ENCODE measurements at places on chromosomes 2 and 18. TPM values are rescaled to one million over a fixed set of nuclear protein-coding genes. Genes with fewer than 3 reads are reported as not detected.

The PSMA8 gene
- total RNA-seq, result not detected

The PRADC1 gene
- total RNA-seq, result 24.4 TPM

- no peak for DNase-seq
Measured at GRCh38 chr18:31112804-31113203, 10.6 kb upstream of the DSC2 start.

The RAD51AP2 gene
- 0.30 TPM for total RNA-seq

GRCh38 chr2:202821206-202822160 lies 50.1 kb downstream of the ICA1L start:
- DNase-seq, result no peak

GRCh38 chr2:25402477-25402876 lies 60.8 kb upstream of the DNMT3A start:
- no peak for DNase-seq

GRCh38 chr2:44295633-44296359 lies 20.5 kb downstream of the SLC3A1 start:
- peak; percentile 49 for DNase-seq

DNA sequence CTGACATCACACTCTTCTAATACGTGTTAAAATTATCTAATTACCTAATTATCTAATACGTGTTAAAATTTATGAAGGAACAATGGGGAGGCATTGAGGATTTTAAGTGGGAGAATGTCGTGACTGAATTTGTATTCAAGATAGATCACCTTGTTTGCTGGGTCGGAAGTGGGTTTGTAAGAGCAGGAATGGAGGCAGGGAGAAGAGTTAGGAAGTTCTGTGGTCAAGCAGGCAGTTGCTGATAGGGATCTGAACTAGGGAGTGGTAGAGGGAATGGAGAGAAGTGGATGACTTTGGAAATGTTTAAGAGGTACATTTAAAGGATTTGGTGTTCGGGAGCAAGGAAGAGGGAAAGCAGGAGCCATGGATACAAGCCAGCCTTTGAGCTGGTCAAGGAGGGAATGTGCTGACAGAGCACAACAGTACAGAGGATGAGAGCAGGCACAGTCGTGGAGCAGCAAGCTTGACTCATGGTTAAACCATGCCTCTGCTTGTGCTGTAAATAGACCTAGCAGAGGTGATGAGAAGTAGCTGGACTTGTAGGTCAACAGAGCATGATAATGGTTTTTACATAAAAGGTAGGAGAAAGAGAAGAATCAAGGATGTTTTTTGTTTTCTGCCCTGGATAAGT lies 16.2 kb downstream of the IL18RAP start:
- DNase-seq, result no peak

The KCNE4 gene
- total RNA-seq, result 1.2 TPM

The CERKL gene
- not detected for total RNA-seq

The SERPINB3 gene
- not detected for total RNA-seq

- DNase-seq, result no peak
Measured at GRCh38 chr2:239215136-239215925, 185.5 kb downstream of the HDAC4 start.

DNA sequence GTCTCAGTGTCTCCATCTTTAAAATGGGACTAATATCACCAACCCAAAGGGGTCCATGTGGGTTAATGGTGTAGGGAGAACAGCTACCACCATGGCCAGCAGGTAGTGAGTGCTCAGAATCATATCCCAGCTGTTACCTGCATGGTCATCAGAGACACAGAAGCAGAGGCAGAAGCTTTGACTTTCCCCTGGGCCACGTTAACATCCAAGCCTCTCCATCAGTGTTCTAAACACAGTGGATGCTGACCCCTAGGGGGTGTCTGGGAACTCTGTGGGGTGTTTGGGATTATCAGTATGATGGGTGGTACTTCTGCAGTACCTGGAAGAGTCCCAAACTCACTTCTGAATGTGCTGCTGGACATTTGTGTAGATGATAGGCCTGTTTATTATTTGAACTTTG lies 93.6 kb downstream of the GYPC start:
- peak; percentile 11 for DNase-seq

- DNase-seq, result no peak
Measured at GRCh38 chr2:183490914-183491313, 366.7 kb downstream of the NUP35 start.

- no peak for DNase-seq
Measured at GRCh38 chr2:1867141-1867540, 122.8 kb upstream of the PXDN start.

DNA sequence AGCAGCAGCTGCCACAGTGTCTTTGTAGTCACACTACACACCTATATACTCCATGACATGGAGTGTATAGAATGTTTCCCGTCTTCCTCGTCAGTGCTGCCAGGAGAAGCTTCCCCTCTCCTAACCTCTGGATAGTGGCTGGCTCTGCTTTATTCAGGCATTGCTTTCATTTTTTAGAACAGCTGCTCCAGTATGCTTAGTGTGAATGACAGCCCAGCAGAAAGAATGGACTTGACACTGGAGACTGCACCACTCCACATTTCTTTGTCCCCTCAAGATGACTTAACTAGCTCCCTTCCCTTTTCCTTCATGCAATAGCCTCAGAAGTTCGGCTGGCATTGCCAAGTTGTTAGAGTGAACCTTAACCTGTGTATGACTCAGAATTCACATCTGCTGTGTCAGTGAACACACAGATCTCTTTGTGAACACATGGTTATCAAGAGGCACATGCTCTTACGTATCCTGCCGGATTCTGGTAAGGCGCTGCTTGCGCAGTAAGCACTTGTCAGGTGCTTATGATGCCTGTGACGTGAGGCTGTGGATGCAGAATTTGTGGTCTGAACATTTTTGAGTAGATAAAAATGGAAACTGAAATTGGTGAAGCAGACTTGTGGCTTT lies 73.9 kb downstream of the NEDD4L start:
- peak; percentile 66 for DNase-seq

- DNase-seq, result no peak
Measured at GRCh38 chr2:53905396-53905795, 45.6 kb upstream of the GPR75 start.

The FRZB gene
- total RNA-seq, result 0.28 TPM

GRCh38 chr2:57180678-57181077 lies 865.9 kb upstream of the VRK2 start:
- DNase-seq, result no peak

DNA sequence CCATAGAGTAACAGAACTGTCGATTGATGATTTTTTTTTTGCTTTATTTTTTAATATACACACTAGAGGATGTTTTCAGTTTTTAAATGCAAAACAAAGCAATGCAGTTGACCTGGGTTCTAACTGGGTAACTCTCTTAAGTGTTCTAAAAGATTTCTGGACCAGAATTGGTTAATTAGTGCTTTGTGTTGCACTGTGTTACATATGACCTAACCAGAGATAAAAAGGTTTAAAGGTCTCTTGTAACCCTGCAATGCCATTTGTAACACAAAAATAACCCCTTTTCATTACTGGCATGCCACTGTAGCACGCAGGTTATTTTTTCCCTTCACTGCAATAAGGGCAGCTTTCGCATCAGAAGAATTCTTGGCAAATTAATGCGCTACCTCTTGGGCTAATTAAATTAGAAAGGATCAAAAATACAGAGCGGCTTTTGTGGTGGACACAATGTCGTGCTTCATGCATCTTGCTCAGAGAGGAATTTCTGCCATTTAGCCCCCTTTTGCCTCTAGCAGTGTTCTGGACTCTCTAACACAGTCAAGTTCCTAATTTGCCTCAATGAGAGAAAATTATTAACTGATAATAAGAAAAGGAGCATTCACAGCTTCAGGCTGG lies 250.8 kb upstream of the ZEB2 start:
- DNase-seq, result no peak

DNA sequence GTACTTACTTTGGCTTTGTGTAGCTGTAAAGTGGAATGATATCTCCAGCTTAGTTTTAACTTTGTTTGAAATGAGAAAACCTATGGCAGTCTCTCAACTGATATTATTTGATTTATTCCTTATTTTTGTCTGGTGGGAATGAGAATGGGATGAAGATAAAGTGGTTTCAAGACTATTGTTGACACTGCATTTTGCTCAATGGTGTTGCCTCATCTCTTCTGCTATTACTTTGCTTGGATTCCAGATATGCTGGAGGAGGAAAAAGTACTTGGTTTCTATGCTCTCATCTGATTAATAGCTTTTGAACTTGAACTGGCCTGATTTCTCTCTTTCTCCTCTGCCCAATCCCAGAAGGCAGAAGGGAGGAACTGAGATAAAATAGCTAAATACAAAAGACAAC lies 198.2 kb downstream of the CTNNA2 start:
- no peak for DNase-seq

The AMMECR1L gene
- total RNA-seq, result 6.4 TPM

The PROC gene
- 479 TPM for total RNA-seq

- DNase-seq, result no peak
Measured at GRCh38 chr18:79582978-79583377, 96.6 kb upstream of the CTDP1 start.

The LOXHD1 gene
- total RNA-seq, result not detected

DNA sequence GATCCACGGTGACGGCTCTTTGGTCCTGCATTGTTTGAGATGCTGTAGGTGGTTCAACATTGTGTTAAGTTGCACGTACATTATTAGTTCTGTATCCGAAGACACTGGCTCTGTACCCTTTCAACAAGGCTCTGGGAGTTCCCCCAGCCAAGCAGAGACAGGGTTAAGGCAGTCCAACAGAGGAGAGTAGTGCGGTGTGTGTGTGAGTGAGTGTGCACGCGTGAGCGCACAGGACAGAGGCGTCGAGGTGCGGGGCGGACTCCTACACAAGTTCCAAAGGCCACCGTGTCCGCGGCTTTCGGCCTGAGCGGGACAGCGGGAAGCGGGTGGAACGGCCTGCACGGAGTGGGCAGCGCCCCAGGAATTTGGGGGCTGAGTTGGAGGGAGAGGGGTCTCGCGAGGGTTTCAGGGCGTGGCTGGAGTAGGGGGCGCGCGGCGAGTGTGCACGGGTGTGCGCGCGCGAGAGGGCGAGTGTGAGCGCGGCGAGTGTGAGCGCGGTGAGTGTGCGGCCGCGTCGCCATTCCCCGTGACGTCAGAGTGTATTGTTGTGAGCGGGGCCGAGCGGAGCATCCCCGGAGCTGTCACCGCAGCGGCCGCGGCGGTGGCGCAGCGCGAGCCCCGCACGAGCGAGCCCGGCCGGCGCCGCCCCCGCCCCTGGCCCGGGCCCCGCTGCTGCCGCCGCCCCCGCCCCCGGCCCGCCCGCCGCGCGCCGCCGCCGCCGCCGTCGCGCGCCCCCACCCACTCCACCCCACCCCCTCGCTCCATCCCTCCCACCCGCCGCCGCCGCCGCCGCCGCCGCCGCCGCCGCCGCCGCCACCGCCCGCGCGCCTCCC lies at the start of gene ASXL3:
Gene ASXL3 (plus strand): TSS at position 535 of the 833 bp plus-strand sequence. CDS start 413 bp downstream, outside the sequence.
- peak; percentile 72 for DNase-seq

DNA sequence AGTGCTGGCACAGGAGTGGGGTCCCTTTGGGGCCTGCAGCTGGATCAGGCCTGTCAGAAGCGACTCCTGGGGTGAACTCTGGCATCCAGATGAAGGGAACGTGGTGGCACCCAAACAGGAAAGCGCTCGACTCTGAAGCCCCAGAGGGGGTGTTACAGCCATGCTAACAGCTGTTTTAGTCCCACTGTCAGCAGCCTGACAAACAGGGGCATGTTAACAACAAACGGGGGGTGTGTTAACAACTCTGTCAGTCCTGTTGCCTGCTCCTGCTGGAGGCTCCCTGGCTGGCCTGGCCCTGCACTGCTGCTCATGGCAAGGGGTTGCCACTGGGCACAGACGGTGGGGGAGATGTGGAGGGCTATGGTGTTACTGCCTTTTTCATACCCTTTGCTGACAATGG lies 2.6 kb upstream of the RNU2-63P start:
- DNase-seq, result no peak

DNA sequence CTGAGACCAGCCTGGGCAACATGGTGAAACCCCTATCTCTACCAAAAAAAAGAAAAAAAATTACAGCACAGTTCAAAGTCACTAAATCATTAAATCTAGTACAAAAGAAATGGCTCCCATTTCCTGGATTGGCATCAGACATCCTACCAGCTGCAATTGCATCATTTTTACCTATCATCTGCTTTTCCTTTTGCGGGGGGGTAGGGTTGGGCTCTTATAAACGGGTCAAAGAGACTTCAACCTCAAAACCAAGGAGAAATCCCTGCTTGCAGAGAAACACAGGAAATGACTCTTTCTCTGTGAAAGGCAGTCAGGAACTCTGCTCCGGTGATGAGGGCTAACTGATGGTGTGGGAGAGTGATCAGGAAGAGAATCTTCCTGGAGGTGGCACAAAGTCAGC lies 45.3 kb upstream of the RFX8 start:
- DNase-seq, result no peak

Measured in left lobe of liver (tissue), 2 donors.